ENCODE measurements at places on chromosomes 7 and 10.

DNA sequence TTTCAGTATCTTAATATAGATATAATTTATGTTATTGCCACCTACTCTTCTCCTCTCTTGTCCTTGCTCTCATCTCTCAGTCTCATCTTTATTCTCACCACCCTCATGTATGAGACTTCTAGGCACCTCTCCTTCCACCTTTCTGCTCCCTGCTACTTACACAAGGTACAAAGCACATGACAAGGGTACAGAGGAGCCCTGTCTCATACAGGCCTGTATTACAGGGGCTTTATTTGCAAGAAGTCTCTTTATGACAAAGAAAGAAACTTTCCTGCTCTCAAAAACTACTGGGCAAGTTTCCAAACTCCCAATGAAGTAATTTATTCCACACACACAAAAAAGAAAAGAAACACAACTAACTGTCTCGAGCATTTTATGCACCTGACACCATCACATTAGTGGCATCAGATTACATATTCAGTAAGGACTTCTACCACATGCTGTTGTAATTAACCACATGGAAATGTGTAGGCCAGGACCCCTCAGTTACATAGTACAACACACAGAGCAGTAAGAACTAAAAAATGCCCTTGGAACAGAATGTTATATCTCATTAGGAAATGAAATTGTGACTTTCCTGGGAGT lies 253.1 kb downstream of the FZD1 start:
- no peak for DNase-seq

DNA sequence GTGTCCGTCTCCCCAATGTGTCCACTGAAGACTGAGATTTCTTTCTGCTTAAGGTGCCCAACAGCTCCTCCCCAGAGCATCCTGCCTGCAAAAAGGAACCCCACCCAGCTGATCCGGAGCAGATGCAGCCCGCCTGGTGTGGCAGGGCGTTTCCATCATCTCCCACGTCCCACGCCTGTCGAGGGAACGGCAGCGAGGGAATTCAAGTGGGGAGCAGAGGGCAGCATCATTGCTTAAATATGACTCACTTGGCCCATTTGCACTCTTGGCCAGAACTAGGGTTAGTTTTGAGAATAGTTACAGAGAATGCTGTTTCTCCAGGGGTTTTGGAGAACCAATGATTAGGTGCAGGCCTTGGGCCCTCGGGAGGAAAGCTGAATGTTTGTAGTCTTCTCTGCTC lies 20.8 kb downstream of the VWA2 start:
- DNase-seq = no peak

DNA sequence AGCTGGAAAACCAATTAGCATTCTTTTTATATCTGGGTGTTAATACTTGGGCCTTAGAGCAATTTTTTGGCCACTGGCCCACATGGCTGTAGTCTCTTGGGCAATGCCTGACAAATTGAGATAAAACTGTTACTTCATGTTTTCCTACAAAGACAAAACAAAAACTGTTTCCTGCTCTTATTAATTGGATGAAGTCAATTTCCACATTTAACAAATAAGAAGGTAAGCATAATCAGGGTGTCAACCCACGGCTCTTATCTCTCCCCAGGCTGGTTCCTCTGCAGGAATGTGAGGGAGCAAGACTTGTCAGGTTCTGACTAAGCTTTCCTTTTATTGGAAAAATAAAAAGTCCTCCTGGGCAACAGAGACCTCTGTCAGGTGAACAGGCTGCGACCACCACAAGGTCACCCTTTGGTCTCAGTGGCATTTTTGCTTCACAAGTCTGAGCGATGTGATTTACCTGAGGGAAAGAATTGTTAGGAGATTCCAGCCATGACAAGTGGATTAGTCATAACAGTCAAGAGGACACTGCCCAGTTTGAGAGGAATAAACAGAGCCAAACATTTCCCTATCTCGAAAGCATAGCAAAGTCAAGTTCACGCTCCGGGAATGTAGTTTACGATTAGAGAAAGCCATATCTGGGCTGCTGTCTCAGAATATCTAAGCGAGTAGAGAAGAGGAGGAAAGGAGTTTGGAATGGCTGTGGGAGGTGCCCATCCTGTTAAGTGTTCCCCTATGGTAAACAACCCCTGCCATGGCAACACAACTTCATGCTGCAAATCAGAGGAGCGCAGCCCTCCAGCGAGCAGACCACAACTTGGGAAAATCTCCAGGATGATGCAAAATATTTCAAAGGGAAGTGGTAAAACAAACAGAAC lies 144.4 kb downstream of the TES start:
- no peak for DNase-seq

DNA sequence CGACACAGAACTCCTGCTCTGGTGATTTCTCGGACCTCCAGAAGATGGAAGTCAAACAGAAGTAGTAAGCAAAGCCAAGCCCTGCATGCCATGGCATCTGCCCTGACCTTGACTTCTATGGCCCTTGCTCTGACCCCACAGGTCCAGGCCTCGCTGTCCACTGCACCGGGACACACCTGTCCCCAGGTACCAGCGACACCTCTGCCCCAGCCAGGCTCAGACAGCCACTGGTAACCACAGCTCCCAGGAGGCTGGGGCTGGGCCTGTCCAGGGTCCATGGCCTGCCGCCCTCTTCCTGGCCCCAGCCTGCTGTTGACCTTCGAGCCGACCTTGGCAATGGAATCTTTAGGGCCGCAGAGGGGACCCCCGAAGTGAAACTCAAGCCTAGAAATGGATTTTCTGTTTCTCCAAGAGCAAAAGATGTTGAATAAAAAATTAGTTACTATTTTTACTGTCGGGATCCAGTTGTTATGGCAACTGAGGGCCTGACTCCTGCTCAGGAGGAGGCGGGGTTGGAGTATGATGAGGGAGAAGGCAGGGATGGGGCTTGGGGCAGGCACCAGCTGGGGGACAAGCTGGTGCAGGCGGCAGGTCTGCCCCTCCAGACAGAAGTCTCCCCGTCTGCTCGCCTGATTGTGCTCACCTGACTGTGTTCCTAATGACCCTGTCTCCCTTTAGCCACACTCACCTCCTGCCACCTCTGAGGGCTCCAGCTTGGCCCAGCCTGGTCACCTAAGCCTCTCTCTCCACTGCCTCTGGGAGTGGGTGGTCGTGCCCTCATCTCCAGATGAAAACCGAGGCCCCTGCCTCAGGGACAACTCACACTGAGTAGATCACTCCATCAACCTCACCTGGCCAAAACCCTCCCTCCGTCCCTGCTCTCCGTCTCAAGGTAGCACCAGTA lies 4.1 kb upstream of the MMD2 start:
- DNase-seq = no peak

DNA sequence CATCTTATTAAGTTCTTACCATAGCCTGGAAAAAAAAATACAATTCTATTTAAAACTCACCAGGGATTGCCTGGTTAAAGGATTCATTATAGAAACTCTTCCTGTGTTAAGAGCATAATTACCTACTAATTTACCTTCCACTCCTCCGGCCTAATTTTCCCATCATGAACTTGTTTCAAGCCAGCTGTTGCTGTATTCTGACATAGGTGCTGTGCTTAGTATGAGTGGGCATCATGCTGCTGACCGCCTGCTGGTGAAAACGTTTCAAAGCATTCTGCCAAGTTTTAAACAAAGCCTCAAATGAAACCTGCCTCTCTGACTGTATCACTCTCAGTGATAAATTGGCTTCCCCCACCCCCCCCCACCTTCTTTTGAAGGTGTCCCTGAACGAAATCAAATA lies 47.8 kb upstream of the KCNMA1 start:
- no peak for DNase-seq

Measured in cerebellar cortex (tissue), 1 donor.